Cardiac fibroblast (primary cell): ENCODE measurements at places on chromosomes 4 and X.

- no peak for DNase-seq
These were observed 50.0 kb downstream of the C4orf46 start for GRCh38 chr4:158621729-158622128.

GRCh38 chr4:153646261-153646660 lies 37.8 kb upstream of the TLR2 start:
- DNase-seq = no peak

DNA sequence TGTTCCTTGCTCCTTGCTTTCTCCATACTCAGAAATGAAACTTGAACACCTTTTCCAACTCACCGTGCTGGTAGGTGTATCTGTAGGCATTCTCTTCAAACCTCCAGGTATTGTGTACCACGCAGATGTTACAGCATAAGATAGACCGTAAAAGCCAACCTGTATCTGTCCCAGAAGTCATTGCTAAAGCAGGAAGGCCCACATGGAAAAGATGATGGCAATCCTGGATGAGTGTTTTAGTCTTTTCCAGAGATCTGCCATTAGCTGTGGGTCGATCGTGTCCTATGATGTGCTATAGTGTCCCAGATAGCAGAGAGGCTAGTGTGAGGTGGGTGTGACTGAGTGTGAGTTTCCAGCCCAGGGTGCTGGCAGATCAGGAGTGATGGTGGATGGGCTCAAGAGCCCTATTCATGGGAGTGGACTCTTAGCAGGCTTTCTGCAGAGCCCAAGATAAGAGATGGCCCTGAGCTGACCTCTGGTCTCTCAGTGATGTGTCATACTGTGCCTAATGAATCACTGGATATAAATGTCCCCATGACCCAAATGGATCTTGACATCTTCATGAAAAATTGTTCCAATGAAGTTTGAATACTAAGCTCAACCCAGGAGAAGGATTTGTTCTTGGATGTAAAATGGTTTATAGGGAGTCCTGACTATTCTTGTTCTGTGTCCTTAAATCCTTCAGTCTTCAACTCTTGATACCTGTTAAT lies 69.1 kb upstream of the WDR1 start:
- peak; percentile 26 for DNase-seq

DNA sequence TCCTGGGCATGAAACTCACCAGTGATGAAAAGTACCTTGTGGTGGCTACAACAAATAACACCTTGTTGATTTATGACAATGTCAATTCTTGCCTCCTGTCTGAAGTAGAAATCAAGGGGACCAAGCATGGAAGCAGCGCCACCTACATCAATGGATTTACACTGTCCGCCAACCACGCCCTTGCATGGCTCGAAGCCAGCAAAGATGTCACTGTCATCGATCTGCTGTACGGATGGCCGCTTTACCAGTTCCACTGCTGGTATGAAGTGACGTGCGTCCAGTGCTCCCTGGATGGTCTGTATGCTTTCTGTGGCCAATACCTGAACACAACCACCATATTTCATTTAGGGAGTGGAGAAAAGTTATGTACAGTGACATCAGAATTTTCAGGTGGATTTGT lies 200.5 kb downstream of the NWD2 start:
- no peak for DNase-seq

- no peak for DNase-seq
These were observed 62.3 kb downstream of the NKX6-1 start for GRCh38 chr4:84436812-84437211.

DNA sequence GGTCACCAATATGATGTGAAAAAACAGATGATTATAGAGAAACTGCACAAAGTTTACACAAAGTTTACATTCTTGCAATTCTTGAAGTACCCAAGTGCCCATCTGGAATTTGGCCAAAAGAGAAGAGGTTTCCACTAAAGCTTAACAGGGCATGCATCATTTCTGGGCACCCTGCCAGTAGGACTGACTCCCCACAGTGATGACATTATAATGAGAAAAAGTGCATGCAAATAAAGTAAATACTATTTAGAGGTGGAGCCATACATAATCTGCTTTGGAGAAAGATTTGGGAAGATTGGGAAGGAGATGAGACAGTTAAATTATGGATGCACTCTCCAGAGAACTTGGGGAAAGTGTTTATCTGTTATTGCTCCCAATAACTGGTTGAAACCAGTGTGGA lies 93.7 kb upstream of the TRPC3 start:
- DNase-seq = peak; percentile 88

DNA sequence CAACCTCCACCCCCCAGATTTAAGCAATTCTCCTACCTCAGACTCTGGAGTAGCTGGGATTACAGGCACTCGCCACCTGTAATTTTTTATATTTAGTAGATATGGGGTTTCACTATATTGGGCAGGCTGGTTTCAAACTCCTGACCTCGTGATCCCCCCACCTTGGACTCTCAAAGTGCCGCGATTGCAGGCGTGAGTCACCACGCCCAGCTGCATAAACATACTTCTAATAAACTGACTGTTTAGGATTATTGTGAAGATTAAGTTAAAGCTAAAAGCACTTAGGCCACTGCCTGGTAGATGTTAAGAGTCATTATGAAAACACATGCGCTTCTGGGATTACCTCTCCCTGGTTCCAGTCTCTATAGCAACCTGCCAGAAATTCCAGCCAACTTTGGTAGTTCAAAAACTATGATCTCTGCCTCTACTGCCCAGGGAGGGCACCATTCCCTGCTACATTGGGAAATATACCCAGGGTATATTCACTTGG lies 30.2 kb upstream of the GRIA3 start:
- DNase-seq = peak; percentile 27

GRCh38 chr4:102473476-102473875 lies 27.7 kb upstream of the NFKB1 start:
- DNase-seq = no peak

DNA sequence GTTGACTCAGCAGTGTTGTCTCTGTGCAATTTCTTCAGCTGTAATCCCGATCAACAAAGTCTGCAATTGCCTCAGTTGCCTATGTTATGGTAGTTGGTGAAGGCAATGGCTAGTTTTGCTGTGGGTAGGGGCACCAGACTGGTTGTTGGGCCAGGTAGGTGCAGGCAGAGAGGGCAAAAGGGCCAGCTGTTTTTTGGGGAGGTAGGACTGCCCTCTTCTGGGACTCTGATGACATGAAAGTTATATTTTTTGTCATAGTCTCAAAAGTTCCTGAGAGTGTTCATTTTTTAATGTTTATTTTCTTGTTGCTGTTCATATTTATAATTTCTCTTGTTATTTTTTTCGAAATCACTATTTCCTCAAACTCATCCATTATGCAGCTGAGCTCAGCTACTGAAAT lies 25.1 kb downstream of the DCAF12L2 start:
- no peak for DNase-seq

DNA sequence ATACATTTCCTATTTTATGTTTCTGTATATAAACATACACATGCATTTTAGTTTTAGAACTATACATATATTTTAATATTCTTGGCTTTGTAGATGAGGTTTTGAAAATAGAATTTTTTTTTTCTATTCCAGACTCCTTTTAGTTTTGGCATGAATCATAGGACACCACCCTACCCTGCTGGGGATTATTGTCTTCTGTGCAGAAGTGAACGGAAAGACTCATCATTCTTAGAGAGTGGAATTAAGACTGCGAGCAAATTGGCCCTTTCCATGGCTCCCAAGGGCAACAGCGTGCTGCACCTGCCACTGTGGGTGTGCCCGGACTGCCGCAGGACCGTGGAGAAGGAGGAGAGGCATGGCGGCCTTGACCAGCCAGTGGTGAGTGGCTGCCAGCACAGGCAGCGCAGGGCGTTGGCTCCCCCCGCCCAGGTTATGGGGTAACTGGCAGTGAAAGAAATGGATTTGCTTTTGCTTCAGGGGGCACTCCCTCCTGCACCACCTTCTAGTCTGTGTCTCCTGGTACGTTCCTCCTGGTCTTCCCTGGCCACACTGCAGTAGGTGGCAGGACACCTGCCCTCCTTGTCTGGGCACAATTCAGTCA lies 59.6 kb downstream of the FAM193A start:
- peak; percentile 17 for DNase-seq

DNA sequence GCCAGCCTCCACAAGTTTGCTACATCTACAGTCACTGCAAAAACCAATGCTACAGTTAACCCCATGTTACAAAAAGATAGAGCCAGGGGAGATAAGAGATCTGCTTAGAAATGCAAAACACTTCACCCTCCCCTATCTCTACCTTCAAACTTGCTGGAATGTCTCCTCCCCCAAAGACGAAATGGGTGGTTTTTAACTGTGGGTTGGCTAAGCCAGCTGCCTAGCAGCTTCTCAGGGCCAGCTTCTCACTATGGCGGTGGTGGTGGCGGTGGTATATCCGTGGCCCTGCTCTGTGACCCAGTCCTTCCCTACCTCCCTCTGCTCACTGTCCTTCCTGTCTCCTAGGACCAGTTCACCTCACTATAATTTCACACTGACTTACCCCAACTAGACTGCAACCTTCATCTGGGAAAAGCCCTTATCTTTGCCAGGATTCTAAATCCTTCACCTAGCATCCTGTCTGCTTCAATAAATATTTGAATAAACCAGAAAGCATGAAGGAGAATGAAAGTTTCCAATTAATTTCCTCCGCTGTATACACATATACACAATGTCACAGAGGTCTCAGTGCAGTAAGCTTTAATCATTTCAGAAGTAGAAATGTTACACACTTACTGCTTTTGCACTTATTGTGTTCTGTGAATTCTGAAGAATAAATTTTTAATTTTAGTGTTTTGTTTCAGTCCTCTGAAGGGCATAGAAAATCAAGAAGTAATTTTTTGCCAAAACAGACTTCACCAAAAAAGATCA lies 46.3 kb downstream of the SH3KBP1 start:
- no peak for DNase-seq

DNA sequence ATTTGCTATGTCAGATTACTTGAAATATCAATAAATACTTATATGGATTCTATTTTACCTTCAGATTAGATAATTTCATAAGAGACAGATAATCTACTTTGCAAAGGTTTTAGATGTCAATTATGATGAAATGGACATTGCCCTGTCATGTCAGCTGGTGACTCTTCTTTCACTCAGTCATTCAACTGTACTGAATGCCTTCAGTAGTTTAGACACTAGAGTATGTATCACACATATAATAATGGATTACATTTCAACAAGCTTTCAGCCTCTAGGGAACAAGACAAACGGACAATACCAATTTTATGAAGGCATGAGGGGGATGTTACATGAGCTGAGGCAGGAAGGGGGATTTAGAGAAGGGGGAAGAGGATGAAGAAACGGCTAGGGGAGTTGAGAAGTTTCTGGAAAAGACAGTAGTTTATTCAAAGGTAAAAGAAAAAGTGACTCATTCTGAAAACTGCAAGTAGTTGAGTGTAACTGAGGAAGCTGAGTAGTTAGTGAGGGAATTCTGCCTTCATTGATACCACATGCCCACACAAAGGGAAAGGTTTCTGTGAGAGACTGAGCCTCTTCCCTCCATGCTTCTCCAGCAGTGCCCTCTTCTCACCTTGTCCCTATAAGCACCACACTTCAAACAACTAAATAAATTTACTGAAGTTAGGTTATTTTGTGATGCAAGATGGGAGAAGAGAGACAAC lies 25.7 kb downstream of the SLC9B2 start:
- peak; percentile 9 for DNase-seq

DNA sequence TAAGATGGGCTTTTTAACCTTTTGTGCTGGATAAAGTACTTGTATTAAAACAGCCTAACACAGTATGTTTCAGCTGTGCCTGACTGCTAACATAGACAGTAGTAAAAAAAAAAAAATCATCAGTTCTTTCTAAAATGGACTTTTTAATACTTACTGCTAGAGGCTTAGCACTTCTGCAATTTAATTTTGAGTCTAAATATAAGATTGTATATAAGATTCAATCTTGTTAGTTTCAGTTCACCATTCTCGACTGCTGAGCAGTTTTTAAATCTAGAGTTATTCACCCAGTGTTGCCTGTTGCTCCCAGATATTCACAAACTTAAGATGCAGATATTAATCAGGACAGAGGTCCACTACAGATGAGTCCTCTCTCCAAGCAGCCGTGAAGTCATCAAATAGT lies 6.8 kb downstream of the PLA2G12A start:
- DNase-seq = no peak

- peak; percentile 83 for DNase-seq
These were observed 126.7 kb downstream of the FRYL start for GRCh38 chr4:48653217-48654014.

DNA sequence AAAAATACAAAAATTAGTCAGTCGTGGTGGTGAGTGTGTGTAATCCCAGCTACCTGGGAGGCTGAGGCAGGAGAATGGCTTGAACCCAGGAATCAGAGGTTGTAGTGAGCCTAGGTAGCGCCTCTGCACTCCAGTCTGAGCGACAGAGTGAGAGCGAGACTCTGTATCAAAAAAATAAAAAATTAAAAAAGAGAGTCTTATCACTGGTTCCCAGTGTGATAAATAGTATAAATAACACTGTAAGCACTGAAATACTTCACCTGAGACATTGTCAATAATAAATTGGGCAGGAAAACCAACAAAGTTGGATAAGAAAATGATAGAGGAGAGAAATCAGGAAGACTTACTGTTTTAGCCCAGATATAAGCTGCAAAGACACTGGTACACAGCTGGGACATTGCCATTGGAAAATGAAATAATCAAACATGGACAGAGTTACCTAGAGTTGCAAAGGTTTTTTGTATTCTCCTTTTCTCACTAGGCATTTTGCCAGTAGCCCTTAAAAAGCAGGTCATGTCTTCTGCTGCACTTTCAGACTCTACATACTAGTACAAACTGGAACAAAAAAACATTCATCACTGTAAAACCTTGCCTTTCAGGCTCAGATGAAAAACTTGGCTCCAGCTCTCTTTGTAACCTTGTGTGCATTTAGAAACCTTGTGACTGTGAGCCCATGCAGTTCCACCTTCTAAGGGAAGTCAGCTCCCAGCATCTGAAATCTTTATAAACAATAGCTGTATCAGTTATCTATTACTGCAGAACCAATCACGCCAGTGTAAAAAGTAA lies 55.0 kb upstream of the PPP1R2C start:
- DNase-seq = no peak

DNA sequence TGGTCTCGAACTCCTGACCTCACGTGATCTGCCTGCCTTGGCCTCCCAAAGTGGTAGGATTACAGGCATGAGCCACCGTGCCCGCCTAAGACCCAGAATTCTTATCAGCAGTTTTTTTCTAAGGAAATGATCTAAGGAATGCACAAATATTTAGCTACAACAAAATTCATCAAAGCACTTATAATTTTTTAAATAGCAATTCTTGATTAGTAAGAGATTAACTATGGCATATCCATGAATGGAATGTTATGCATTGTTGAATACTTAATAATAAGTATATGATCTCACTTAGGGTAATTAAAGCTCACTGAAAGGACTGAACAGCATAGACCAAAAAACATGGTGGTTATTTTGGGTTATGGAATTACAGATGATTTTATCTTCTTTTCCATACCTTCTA lies 18.4 kb downstream of the CENPU start:
- DNase-seq = no peak

GRCh38 chr4:185272245-185272644 lies 62.8 kb downstream of the SNX25 start:
- DNase-seq = no peak

DNA sequence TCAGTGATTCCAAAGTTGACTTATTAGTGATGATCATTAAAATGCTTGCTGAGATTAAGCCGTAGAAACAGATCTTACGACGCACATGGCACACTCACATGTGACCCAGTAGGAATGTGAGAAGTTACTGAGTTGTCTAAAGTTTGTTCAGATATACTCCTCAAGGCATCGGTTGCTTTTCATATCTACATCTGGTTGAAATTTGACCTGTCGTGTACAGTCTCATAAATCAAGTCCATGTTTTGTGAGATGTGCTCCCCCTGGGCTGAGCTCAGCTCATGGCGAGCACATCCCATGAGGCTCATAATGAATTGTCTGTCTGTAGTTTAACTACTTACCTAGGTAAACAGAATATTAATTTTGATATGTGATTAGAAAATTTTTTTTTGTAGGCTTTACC lies 67.0 kb downstream of the TNIP2 start:
- no peak for DNase-seq

- DNase-seq = peak; percentile 90
These were observed 74.7 kb downstream of the PAQR3 start for GRCh38 chr4:78864405-78865024.
